ENCODE measurements at places on chromosomes 6 and 20. TPM values are rescaled to one million over a fixed set of nuclear protein-coding genes. Genes with fewer than 3 reads are reported as not detected.

- DNase-seq = no peak
These were observed 497.8 kb downstream of the PREX1 start for GRCh38 chr20:48329676-48330664.

DNA sequence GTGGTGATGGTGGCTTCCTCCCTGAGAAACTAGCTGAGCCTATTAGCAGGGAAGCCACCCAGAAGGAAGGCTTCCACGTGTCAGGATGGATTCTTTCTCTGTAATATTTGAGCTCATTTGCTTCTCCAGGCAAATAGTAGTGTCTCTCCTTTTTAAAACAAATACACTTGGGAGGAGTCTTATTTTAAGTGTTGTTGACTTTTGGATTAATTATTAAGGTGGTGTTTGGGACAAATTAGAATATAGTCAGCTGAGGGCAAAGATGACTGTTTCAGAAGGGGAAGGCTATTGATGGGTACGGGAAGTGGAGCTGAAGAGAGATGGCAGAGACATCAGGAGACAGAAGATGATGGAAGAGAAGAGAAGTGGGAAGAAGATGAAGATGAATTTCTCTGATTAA is 119.8 kb upstream of the PHACTR1 start:
- no peak for DNase-seq

DNA sequence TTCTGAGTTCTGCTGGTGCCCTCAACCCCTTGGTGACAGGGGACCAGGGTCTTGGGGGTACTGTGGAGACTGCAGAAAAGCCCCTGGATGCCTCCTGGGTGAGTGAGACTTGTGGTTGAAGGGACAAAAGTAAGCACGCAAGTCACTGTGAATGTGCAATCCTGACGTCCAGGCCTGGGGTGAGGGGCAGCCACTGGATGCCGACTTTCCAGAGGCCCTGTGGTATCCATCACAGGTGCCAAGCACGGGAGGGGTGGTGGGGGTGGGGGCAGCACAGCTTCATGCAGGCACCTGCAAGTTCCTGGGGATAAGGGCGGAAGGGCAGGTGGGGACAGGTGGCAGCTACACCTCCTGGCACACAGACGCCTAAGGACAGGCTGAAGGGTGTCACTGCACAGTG is 20.1 kb upstream of the UBE2V1 start:
- DNase-seq = no peak

- no peak for DNase-seq
These were observed 9.3 kb downstream of the WDR27 start for GRCh38 chr6:169692516-169692915.

- peak; percentile 89 for DNase-seq
These were observed 4.5 kb upstream of the EBF4 start for GRCh38 chr20:2688041-2688591.

GRCh38 chr20:51768759-51769517 is 748 bp upstream of the ATP9A start:
- no peak for DNase-seq

DNA sequence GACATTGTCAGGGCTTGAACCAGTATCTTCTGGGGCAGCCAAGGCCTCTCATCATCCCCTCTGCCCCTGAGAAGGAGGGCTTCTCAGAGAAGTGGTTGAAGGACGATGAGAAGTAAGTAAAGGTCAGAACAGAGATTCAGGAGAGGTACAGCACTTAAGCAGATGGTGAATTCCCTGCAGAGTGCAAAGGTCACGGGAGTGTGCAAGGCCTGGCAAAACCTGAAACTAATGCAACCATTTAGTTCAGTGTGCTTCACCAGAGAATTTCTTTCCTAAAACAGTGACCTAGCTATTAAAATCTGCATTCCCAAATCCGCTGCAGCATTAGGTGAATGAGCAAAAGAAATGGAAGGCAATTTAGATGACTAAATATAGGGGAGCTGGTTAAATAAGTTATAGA is 58.4 kb downstream of the TRERF1 start:
- DNase-seq = no peak

The RBPJL gene
- total RNA-seq = not detected

The CNR1 gene
- not detected for total RNA-seq

The WTAP gene
- total RNA-seq = 143 TPM

The PTK6 gene
- not detected for total RNA-seq

Data from naive thymus-derived CD4-positive, alpha-beta T cell (primary cell).